SHP77 treated with DMSO at 0.1 percent for 48 hours (cell line): ENCODE measurements at places on chromosomes 3 and 15.

GRCh38 chr3:36868614-36869436 is 76.0 kb downstream of the TRANK1 start:
- peak; percentile 46 for DNase-seq

DNA sequence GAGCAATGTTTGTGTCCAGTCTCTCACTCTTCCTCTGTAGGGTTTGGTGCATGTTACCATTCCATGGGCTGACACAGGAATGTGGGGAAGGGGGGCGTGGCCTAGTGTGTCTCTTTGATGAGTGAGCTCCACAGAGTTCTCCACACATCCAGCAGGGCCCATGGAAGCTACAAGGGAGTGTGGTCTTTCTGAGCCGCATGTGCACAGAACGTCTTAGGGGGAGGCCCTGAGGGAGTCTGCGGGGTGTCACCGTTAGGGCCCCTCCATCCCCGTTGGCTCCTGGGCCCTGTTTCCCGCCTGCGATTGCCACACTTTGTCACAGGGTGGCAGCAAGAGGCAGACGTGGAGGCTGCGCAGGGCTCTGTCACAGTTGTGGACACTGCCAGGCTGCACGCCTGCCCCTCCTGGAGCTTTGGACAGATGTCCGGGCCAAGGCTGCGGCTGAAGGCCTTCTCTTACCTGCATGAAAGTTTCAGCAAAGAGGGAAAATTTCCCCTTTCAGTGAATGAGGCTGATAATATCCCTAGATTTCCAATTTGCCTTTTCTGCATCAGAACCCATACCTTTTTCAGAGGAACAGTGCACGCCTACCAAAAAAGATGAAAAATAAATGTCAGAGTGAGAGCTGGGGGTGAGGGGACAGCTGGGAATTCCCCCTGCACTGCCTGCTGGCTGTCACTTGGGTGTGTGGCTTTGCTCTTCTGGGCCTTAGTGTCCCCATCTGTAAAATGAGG is 24.3 kb downstream of the CACNA2D3 start:
- peak; percentile 41 for DNase-seq

- peak; percentile 76 for DNase-seq
Measured at GRCh38 chr3:152269056-152269830, 514 bp downstream of the MBNL1 start.

GRCh38 chr15:26970712-26971210 is at the start of gene GABRG3:
TSS of gene GABRG3 (plus strand) at chr15:26971181.
- DNase-seq = no peak

DNA sequence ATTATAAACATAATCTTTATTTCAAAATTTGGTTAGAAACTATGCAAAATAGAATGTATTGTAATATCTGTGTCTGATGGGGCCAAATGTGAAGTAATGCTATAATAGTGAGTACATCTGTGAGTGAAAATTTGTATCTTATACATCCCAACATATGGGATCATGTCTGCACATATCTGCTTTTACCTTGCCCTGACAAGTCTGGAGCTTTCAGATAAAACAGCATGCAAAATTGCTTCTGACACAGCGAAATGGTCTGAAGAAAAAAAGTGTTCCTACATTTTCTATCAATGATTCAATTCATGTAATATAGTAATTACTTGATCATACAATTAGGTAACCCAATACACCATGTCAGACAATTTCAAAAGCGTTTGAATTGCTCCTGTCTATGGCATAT is 58.1 kb upstream of the P3H2 start:
- DNase-seq = no peak

DNA sequence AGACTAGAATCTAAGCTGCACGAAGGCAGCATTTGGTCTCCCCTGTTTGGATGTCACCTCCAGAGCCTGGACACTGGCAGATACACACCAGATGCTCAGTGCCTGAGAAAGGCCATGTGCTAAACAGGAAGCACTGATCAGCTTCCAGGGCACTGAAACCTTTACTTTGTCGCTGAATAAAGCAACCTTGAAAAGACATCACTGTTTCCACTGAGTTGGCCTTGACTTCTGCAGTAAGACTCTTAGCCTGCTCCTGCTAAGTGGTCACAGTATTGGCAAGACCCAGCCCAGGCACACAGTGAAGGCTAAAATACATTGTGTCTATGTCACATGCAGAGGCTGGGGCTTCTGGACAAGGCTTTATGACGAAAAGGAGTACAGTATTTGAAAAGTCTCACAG is 104.3 kb upstream of the ICE2 start:
- DNase-seq = no peak

GRCh38 chr3:179037351-179037750 is 34.3 kb downstream of the ZMAT3 start:
- DNase-seq = no peak

DNA sequence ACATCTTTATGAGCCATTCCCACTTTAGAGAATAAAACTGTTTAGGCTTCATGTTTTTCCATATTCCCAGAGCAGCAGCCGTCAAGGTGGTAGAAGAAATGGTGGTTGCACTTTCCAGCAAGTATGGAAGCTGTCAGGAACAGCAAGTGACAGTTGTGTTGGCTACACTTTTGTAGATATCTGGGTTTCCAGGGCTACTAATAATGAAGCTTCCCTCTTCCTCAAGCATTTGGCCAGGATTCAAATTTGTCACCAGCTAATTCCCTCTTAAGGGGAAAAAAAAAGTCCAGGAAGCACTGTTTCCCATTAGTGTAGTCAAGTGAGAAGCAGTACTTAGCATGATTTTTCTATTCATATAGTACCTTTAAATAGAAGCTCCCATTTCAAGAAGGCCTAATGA is 252.8 kb downstream of the IGSF11 start:
- DNase-seq = no peak

GRCh38 chr3:15152184-15152583 is 53.2 kb upstream of the RBSN start:
- no peak for DNase-seq

GRCh38 chr3:46538803-46539442 is 27.2 kb downstream of the LRRC2 start:
- DNase-seq = peak; percentile 1

DNA sequence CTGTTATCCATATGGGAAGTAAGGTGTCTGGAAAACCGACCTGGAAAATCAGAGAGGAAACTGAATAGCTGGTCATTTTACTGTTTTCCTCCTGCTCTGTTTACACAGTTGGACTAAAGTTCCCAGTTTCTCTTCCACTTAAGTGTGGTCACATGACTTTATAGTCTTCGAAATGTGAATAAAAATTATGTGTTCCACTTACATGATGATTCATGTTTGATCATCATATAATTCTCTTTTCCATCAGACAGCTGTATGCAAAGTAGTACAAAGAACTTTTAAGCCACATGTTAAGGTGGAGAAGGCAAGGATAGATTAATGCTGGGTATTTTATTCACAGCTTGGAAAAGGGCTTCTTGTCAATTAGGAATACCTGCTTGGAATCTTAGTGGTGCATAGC is 525.5 kb upstream of the BCHE start:
- peak; percentile 13 for DNase-seq
